ENCODE measurements at places on chromosomes 3 and 15.

DNA sequence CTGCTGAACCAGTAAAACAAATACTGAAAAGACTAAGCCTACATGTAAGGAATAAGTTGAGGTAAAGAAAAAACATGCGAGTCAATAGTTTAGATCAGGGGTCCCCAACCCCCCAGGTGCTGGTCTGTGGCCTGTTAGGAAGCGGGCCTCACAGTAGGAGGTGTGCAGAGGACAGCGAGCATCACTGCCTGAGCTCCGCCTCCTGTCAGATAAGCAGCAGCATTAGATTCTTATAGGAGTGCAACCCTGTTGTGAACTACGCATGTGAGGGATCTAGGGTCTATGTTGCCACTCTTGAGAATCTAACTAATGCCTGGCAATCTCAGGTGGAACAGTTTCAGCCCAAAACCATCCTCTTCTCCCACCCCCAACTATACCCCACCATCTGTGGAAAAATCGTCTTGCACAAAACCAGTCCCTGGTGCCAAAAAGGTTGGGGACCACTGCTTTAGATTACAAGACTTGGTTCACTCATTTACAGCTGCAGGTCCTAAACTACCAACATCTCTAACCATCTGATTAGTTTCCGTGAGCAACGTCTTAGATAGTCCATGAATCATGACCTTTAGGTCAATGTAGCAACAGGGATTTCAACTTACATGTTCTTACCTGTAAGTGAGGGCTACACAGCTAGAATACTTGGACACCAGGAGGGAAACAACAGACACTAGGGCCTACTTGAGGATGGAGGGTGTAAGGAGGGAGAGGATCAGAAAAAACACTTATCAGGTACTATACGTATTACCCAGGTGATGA is 66.7 kb downstream of the TRANK1 start:
- no peak for DNase-seq

DNA sequence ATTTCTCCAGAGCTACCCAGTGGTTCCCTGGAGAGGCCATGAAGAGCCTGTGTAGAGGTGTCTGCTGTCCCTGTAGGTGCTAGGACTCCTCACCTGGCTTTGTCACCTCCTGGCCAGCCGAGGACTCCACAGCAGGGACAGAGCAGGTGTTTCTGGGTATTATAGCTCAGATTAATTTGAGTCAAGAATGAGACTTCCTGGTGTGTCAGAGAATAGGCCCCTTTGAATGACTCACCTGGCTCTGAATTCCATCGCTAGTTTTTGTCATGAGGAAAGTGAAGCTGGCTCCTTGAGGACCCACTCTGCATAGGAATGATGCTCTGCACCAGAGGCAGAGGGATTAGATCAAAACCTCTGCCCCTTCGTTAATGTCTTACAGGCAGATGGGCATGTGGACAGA is 167.5 kb upstream of the TOPAZ1 start:
- DNase-seq: no peak

GRCh38 chr15:47801522-47801921 is 84.2 kb downstream of the SEMA6D start:
- DNase-seq: no peak

- no peak for DNase-seq
These were observed 718.7 kb upstream of the SGO1 start for GRCh38 chr3:20904671-20905070.

GRCh38 chr3:121660356-121661171 is at the start of gene HCLS1:
HCLS1 (minus strand) TSS chr3:121660903; CDS start chr3:121658347, 2,556 bp downstream.
- DNase-seq: peak; percentile 69

- no peak for DNase-seq
These were observed 48.0 kb downstream of the ABHD2 start for GRCh38 chr15:89136078-89136806.

- no peak for DNase-seq
These were observed 727 bp downstream of the RAP2B start for GRCh38 chr3:153162513-153163392.

DNA sequence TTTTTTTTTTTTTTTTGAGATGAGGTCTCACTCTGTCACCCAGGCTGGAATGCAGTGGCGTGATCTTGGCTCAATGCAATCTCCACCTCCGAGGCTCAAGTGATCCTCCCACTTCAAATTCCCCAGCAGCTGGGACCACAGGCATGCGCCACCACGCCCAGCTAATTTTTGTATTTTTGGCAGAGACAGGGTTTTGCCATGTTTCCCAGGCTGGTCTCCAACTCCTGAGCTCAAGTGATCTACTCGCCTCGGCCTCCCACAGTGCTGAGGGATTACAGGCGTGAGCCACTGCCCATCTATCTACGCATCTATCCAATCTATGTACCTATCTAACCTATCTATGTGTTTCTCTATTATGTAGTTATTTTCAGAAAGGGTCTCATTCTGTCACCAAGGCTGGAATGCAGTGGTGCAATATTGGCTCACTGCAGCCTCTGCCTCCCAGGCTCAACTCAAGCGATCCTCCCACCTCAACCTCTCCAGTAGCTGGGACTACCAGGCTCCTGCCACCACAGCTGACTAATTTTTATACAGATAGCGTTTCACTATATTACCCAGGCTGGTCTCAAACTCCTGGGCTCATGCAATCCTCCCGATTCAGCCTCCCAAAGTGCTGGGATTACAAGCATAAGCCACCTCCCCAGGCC is 20.2 kb upstream of the GPX1 start:
- no peak for DNase-seq

DNA sequence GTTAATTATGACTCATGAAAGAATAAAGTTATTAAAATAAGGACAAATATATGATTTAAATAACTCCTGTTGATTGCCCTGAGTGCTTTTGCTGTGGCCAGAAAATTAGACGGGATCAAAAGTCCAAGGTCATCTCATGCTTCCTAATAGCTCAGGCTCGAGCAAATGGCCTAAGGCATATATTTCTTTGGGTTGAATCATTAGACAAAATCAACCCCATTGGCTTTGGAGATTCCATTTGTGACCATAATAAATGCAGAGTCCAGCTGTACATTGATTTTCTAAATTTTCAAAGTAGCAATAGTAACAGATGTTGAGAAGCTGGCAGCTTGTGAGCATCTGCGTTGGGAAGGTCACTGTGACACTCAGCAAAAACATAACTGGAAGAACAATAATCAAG is 464.5 kb upstream of the TGFBR2 start:
- no peak for DNase-seq

DNA sequence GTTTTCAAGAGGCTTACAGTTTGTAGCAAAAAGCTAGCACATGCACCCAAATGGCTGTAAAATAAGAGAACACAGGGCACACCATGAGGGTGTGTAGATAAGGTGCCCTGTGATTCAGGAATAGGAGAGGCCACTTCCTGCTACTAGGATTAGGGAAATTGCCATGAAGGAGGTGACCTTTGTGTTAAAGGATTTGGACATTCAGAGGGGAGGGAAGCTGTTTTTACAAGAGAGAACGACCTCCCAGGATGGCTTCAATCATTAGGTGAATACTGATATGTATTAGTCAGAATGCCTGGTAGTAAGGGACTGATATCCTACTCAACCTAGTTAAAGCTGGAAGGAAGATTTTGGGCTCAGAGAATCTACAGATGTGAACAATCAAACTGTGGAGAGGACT is 35.7 kb upstream of the ABHD17C start:
- DNase-seq: no peak

- no peak for DNase-seq
These were observed 15.1 kb upstream of the XYLB start for GRCh38 chr3:38331257-38332022.

GRCh38 chr3:37200141-37200540 is 25.8 kb upstream of the LRRFIP2 start:
- no peak for DNase-seq

GRCh38 chr3:72054976-72055375 is 270.0 kb upstream of the PROK2 start:
- no peak for DNase-seq

DNA sequence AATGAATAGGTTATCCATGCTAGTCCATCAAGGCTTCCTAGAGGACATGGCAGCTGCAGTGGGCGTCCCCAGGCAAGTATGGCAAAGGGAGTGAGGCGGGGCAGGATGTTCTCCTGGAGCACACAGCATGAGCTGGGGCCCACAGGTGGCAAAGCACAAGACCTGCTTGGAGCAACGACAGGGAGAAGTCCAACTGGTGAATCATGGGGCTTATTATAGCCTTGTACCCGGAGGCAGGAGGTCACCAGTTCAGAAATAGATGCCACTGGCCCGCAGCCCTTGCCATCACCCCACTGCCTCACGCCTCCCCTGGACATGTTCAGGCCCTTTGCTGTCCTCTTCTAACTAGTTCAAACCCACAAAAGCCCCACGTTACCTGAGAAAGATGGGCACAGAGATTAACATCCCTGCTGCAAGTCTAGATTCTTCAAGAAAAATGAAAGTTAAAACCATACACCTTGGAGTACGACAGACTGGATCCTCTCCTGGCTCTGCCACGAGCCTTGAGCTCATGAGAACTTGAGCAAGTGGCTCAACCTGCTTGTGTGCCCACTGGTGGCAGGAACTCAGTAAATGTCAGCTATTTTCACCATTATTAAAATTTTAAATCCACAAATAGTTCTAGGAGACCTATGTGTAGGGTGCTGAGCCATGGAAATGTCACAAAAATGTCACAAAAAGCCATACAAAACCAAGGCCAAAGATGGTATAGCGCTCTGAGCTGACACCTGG is 1.8 kb upstream of the SRGAP3 start:
- DNase-seq: no peak

Measured in Jurkat, Clone E6-1 (cell line).